Stimulated activated CD8-positive, alpha-beta memory T cell treated with anti-CD3 and anti-CD28 coated beads, Interleukin-4, amount 100 ng/mL, for 1 hour (primary cell): ENCODE measurements at places on chromosomes 2 and 18.
A peak's percentile ranks its signal among the peaks of the same experiment; 100 is the strongest.

DNA sequence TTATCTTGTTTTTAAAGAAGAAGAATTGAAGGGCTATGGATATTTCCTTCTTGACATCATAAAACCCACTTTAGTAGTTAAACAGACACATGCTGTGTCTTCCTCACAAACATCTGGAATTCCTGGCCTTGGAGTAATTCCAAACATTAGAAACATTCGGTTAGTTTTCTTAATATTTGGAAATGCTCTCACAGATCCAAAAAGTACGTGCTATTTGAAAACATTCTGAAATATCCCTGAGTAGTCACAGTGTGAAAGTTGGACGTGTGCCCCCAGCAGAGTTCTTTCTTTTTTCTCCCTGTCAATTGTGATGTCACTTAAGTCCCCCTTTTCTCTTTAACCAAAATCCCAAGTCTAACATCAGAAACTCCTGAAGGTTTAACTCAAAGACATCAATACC lies 91.3 kb downstream of the ANTXR1 start:
- DNase-seq, result no peak

DNA sequence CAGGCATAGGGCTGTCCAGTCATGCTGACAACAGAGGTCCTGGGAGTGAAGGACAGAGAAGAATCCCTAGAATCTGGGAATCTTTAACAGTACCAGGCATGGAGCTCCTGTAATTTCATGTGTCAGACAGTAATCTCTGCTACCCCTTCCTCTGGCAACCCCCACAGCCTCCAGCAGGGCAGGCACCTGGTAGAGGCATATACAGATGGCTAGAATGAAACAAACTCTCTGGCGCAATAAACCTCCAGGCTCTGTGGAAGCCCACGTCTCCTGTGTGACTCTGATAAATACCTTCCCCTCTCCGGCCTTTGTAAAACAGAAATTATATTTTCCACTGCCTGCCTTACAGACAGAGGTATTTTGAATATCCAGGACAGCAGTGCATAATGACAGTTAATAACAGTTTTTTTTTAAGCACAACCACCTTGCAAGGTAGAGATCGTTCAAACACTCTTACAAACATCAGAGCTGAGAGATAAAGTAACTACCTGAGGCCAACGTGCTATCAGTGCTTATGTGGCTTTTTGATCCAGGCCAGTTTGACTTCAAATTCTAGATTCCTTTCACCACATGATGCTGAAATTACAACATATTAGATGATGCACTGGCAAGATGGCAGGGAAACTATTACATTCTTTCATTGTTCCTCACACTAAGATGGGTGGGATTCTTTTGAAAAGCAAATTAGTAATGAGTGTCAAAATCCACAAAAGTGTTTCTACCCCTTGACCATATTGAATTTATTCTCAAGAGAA lies 47.7 kb upstream of the TMEM247 start:
- no peak for DNase-seq

DNA sequence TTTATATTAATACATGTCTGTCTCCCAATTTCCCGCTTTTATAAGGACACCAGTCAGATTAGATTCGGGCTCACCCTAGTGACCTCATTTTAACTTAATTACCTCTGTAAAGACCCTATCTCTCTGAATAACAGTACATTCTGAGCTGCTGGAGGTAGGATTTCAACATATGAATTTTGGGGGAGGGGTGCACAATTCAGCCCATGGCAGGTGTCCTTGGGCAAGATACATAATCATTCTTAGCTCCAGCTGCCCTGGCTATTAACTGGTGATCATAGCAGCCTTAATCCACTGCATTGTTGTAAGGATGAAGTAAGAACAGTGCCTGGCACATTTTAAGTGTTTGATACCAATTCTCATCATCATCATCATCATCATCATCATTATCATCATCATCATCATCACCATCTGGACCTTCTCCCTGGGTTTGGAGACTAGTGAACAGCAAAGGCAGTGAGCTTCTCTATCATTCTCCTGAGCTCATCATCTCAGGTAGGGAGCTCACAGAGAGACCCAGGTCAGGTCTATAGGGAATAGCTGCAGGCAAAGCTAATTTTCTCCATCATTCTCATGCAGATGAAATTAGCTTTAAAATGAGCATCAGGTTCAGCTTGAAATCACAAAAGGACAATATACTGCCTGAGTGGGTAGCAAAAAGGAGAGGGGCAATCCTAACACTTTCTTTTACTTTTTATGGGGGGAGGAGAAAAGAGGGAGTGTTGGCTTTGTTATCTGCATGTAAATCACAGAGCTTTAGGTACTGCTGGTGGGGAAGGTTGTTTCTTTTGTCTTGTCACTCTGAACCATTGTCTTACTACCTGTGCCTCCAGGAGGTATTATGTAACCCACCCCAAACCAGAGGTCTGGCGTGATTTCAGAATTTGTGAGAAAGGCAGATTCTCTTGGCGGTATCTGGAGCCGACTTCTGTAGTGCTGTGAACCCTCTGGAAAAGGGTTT lies 125.5 kb upstream of the SPRED2 start:
- no peak for DNase-seq

DNA sequence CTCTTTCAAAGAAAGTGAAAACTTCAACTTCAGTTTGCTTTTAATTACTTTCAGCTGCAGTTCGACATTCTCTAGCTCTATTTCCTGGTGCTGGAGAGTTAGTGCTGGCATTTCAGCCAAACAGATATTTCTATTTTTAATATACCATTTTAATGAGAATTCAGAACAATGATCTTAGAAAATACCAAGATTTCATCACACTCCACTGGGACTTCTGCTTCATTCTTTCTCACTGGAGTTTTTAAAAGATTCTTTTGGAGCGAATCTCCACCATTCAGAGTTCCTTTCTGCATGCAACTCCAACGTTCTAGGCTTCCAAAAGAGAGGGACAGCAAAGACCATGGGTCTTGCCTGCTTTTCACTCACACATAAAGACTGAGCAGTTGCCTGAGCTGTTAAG lies 94.2 kb downstream of the CABLES1 start:
- no peak for DNase-seq

- no peak for DNase-seq
Observed at GRCh38 chr2:121253021-121253673, 31.9 kb downstream of the TFCP2L1 start.

DNA sequence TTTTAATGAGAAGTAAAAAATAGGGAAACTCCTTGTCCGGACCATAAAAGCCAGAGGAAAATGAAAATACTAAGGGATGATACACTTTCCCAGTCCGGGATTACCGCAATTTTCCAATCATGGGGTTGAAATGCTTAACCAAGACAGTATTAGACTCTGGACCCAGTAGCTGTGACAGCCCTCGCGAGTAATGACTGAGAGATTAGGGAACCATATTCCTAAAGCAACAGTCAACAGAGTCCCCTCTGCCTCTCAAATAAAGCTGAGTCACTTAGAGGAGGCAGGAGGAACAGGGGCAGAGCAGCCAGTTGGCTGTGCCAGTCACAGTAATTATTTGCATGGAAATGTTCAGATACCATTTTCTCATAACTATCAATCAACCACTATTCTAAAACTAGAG lies 34.8 kb downstream of the GPATCH11 start:
- DNase-seq, result no peak

- no peak for DNase-seq
Observed at GRCh38 chr2:179224361-179224760, 40.3 kb downstream of the SESTD1 start.

GRCh38 chr2:181836583-181836982 lies 54.9 kb upstream of the ITPRID2 start:
- DNase-seq, result no peak

DNA sequence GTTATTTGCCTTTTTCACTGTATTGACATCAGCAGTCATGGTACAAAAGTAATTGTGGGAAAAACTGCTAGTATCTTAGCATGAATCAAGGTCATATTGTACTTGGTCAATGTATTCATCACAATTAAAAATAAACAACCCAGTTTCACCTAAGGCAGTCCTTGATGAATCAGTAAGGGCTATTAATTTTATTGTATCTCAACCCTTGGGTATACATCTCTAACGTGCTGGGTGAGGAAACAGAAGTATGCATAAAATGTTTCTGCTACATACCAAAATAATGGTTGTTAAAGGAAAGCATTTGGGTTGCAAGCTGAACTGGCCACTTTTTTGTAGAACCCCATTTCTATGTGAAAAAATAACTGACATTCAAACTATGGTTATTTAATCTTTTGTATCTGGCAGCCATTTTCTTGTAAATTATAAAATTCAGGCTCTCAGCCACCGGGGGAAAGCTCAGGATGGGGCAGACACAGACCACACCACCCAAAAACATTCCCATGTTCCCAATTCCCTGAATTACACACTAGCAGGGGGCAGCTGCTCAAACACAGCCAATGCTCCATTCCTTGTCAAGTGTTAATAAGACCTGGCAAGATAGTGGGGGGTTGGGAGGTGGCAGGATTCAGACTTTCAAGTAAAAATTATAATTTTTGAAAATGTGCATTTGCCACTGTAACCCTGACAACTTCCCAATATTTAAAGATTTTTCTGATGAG lies 49.3 kb downstream of the OLA1 start:
- DNase-seq, result no peak

GRCh38 chr2:11692966-11693521 lies 23.0 kb upstream of the NTSR2 start:
- peak; percentile 29 for DNase-seq

GRCh38 chr2:61575447-61575859 lies 37.3 kb upstream of the XPO1 start:
- DNase-seq, result no peak

GRCh38 chr2:56770490-56770889 lies 586.7 kb downstream of the CCDC85A start:
- DNase-seq, result no peak

DNA sequence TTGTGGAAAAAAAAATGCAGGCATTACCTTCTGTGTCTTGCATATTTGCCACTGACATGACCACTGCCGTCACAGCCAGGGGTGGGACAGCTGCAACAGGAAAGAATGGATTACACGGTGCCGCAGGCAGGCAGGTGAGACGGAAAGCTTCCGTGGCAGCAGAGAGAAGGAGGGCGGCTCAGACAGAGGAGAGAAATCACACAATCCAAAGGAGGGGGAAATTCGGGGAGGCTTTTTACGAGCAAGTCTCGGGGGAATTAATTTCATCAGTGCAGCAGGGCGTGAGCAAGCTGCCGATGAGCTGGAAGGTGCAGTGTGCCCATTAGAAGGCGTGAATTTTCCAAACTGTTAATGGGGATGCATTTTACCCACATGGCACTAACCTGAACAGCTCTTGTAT lies 234.8 kb upstream of the PXDN start:
- DNase-seq, result no peak

DNA sequence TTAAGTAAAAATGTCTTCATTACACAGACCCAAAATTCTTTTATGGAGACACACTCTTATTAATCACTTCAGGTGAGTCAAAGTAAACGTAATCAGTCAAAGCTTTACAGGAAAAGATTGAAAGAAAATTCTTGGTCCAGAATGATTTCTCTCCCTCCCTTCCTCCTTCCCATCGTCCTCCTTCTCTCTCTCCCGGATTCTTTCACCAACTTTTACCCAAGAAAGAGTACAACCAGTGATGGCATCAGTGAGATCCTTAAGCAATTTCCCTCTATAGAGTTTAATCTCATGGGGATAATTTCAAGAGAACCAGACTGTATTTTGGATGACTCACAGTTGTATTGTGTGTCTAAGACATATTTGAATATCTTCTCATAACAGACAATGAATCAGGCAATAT lies 258.1 kb downstream of the ALK start:
- no peak for DNase-seq

DNA sequence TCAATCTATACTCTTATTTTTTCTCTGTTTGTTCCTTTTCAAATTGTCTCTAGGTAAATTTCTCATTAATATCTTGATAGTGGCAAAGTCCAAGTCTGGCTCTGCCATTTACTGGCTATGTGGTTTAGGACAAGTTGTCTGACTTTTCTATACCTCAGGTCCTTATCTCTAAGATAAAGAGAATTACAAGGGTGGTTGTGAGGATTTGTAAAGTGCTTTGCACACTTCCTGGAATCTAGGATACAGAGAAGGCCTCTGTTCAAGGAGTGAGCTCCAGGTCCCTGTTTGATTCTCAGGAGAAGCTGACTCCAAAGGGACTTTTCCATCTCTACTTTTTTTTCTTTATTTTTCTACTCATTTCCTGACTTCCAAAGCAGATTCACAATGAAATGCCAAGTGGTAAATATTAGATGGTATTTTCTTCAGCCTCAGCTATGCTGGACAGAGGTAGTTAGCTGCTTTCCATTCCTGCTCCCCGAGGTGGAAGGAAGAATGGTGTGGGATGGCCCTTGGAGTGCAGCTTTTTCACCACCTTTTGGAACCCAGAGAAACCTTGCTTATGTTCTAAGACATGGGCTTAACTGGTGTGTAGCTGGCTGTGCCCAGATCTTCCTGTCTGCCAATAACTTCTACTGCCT lies 90.5 kb downstream of the GALNT1 start:
- DNase-seq, result no peak

GRCh38 chr2:54030806-54031205 lies 60.0 kb upstream of the PSME4 start:
- no peak for DNase-seq

DNA sequence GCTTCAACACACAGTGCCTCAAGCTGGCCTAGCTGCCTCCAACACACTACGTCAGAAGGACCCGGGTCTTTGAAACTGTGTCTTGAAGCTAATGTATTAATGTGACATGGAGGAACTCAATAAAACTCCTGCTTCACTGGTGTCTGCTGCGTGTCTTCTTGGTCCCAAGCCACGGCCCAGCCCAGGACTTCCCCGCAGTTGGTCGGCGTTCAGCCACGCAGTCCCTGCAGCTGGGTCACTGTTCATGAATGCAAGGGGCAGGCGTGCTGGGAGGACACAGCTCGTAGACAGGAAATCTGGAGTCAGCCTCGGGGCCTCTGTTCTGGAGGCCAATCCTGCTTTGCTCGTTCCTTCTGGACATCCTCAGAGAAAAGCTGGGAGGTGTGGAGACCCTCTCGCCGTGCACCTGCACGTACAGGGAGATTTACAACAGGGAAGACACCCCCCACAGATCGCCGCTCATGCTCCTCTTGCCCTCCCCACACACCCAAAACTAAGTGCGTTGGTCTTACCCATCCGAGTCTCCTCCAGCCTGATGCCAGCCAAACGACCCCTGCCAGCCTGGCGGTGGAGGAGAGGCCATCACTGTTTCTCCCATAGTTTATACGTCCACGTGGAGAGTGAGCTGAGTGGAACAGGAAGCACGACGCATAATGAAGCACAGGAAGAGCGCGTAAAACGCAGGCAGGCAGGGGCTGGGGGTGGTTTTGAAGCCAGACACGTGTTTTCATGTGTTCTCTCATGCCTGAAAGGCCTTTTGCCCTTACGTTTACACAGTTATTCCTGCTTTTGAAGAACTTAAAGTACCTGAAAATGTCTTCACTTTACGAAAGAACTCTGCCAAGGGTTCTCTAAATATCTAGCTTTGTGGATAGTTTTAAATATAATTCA lies 39.7 kb downstream of the ADI1 start:
- no peak for DNase-seq

GRCh38 chr2:230356084-230356483 lies 29.1 kb downstream of the SP140L start:
- DNase-seq, result no peak

DNA sequence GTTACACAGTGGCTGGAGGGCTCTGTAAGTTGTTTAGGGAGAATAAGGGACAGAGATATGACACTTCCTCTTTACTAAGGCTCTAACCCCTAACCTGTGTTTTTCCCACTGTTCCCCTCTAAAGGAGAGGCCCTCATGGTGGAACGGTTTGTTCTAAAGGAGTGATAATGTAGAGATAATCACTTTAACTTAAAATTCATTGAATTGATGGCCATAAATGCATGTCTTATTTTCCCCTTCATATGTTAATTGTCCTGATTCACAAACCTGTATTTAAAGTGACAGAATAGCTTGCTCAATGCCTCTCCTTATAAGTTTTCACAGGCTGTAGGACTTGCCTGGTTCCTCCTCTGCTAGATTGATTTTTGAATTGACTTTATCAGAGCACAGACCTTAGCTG lies at the start of gene SERPINB12:
SERPINB12 (plus strand) TSS at position 301 of the 400 bp plus-strand sequence. CDS start 13,791 bp downstream, outside the sequence.
- DNase-seq, result no peak
